ENCODE measurements at places on chromosomes 7 and 10.

- DNase-seq: no peak
Measured at GRCh38 chr7:113797420-113798010, 121.3 kb downstream of the PPP1R3A start.

GRCh38 chr7:99252166-99252895, 20.3 kb upstream of the MYH16 start:
- DNase-seq: no peak

DNA sequence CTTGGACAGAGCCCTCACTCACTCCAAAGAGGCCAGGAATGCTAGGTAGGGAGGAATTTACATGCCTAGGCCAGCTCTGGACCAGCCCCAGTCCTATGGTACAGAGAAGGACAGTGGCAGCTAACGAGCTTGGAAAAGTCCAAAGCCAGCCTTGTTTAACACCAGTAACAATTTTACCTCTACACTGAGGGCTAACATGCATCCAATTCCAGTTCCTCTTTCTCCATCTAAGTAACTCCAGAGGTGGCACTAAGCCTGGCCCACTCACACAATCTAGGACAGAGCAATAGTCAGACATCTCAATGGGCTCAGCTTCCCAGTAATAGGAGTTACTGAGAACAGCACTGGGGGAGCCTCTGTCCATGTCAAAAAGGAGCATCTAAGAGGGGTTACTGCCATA, 5.7 kb upstream of the LCOR start:
- DNase-seq: no peak

DNA sequence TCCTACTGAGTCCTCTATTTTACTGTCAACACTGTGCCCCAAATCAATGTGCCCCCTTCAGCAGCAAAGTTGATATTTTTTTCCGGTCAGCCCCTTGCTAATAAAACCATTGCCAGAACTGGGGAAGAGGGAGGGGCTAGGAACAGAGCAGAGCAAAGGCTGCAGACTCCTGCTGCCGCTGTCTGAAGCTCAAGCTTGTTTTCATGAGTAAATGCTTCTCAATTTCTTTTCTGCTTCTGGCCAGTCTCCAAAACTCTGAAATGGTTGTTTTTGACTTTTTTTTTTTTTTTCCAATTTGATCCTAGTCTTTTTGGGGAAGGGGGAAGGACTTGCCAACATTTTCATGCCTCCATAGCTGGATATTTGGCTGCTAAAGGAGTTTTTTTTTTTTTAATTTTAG, 26.7 kb upstream of the PROSER2 start:
- no peak for DNase-seq

- DNase-seq: no peak
Measured at GRCh38 chr7:24769014-24769830, 12.0 kb upstream of the GSDME start.

Measured in stimulated activated CD4-positive, alpha-beta T cell treated with anti-CD3 and anti-CD28 coated beads, Interleukin-15, amount 100 ng/mL, for 1 hour (primary cell).